ENCODE measurements at places on chromosomes 12 and 14.
A peak's percentile ranks its signal among the peaks of the same experiment; 100 is the strongest.

- DNase-seq, result peak; percentile 38
Measured at GRCh38 chr14:69291891-69292561, 32.1 kb downstream of the GALNT16 start.

DNA sequence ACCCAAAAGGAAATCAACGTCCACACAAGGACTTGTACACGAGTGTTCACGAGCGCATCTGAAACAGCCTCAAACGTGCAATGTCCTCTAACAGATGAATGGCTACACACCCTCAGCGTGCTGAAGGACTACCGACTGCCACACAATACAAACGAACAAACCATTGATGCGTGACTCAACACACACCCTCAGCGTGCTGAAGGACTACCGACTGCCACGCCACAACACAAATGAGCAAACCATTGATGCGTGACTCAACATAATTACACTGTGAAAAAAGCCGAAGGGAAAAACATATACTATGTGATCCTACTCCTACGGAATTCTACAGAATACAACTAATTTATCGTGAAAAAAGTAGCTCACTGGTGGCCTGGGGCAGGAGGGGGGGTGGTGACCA, 25.1 kb upstream of the BTBD6 start:
- DNase-seq, result no peak

- DNase-seq, result peak; percentile 82
Measured at GRCh38 chr14:92960706-92961566, 38.0 kb downstream of the CHGA start.

GRCh38 chr12:11540615-11541310, 108.7 kb upstream of the ETV6 start:
- DNase-seq, result no peak

GRCh38 chr12:112473056-112473455, 54.3 kb downstream of the PTPN11 start:
- DNase-seq, result peak; percentile 5

DNA sequence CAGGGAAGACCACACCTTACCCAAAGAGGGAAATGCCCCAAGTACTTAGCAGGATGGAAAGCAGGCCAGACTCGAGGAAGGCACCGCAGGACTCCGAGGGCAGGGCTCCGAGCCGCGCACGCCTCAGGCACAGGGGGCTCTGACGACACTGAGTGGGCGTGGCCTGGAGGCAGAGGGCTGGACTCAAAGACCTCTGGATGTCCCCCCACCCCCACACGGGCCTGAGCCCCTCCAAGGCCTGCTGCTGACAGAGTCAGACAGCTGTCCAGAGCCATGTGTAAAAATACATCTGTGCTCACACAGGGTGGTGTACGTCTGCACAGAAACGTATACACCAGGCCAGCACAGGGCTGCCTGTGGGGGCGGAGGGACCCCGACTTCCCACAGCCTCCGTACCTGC, 1.4 kb downstream of the AKT1 start:
- DNase-seq, result peak; percentile 51

DNA sequence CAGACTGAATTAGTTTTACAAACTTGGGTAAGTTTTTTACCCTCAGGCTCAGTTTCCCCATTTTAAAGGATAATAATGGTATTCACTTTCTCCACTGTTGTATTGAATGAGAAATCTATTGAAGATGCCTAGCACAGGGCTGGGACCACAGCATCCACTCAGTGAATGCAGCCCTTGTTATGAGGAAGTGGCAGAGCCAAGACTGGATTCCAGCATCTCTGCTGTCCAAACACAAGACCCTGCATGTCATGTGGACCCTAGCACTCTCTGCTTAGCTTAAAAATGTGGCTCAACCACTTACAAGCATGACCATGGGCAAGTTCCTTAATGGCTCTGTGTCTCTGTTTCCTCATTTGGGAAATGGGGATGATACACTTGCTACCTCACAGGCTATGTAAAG, 24.1 kb upstream of the TRIM9 start:
- DNase-seq, result no peak

- DNase-seq, result no peak
Measured at GRCh38 chr14:44494137-44494536, 12.9 kb downstream of the FSCB start.

DNA sequence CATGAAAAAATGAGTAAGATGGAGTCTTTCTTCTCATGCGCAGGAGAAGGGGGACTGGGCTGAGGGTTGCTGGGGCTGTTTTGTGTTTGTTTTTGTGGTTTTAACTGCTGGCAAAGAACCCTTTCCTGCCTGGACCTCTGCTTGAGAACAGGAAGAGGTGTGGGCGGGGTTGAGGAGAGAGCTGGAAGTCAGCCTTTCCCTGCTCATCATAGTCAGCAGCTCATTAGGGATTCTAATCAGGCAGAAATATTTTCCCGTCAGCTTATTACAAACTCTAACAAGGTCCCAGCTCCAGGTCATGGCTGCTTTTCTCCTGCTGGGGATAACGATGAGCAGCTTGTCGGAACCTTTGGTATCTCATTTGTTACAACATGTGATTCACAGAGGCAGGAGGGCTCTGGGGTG, 185.0 kb upstream of the NRXN3 start:
- peak; percentile 58 for DNase-seq

- DNase-seq, result no peak
Measured at GRCh38 chr12:26488351-26488750, 293.0 kb downstream of the SSPN start.

DNA sequence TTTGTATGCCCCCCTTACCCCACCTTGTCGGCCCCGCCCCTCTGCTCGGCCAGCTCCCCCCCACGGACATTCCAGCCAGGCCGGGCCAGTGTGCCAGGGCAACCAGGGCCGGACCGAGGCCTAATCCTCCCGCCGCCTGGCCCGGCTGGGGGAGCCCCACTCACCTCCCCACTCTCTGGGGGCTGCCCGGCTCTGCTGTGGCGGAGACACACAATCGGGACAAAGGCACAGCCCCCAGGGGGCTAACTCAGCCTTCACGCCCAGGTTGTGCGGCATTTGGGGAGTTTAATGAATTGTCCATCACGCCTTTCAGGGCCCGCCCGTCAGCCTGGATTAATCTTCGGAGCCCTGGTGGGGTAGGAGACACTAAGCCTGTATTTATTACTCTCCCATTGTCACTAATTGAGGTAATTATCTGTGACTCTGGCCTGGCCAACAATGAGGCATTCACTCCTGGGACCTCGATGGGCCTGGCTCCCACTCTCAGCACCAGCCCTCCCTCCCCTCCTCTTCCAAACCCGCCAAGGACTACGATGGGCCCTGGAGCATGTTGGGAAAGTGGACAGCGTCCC, 8.7 kb downstream of the WNT1 start:
- no peak for DNase-seq

DNA sequence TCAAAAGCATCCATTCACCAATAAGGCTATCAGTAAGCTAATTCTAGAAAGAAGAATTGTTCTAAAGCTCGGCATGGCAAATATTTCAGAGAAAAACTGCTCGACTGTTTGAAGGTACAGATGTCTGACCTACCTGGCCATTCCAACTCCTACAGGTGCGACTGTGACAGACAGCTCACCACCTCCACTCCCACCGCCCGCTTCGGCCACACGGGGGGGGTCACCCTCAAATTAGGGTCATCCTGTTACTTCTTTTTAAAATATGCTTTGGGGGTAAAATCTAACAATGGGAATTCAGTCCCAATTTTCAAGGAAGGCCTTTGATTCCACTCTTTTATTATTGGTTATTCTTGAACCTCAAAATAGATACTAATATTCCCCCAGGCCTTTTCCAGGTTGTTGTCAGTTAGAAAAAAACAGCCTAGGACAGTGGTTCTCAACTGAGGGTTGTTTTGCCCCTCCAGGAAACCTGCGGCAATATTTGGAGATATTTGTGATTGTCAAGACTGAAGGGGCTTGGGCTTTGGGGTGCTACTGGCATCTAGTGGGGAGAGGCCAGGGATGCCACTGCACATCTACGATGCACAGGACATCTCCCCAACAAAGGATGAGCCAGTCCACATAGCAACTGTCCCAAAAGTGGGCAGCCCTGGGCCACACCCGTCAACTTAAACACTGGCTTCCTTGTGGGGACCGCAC, 81.2 kb downstream of the BCL11B start:
- DNase-seq, result no peak

- no peak for DNase-seq
Measured at GRCh38 chr12:3231399-3231876, 154.3 kb downstream of the TSPAN9 start.

DNA sequence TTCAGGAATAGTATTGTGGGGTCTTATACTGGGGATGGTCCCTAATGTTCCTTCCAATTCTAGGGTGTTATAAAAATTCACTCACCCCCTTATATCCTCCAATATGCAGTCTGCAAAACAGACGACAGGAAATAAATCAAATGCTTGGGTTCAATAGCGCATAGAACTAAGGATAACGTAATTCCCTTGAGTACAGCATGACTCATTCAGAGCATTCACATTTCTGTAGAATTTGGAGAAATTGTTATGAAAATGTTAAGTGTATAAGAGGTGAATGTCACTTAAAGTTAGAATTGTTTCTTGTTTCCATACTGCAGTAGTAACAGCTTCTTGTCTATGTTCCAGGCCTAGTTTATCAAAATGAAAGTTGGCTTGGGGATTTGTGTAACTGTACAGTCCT, 271.4 kb downstream of the RPS29 start:
- DNase-seq, result no peak

DNA sequence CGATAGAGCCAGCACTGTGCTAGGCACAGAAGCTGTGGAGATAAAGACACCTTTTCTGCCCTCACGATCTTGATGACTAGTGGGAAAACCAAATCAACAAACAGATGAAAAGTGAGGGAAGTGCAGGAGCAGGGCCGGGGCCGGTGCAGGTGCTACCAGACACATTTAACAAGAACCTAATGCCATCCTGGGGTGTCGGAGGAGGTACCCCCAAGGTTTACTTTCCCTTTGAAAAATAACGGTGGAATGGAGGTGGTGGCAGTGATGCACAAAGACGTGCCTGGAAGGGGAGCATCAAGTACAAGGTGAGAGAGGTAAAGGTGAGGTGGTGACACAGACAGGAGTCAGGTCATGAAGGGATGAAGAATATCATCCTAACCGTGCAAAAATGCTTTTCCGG, 22.1 kb downstream of the SLC6A13 start:
- no peak for DNase-seq

- peak; percentile 84 for DNase-seq
Measured at GRCh38 chr14:34665785-34666435, 36.0 kb upstream of the SNX6 start.

Measured in HT1080 (cell line).